ENCODE measurements at places on chromosomes 3 and 15.

DNA sequence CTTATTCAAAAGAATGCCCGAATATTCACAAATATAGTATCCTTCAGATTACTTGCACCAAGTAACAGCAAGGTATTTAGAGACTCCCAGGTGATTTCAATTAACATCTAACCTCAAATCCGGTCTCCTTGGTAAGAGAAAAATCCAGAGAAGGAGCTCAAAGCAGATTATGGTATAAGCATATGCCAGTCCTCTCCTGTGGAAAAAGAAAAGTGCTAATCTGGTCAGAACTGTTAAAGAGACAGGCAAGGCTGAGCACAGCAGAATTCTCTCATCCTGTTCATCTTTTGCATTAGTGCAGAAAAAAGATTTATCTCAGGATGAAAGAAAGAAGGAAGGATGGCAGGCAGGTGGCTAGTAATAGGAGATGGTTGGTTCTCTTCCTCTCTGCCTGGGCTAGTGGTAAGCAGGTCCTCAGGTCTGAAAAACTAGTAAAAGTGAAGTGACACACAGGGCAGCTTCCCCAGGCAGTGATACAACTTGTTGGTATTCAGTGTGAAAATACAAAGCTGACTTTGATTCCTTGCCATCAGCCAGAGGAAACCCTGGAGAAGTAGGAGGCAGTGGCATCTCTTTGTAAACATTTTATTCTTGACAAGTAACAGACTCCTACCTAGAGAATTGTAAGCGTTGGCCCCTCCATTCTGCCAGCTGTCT lies 14.2 kb downstream of the ATXN7 start:
- peak; percentile 63 for DNase-seq

- DNase-seq: no peak
These were observed 21.0 kb upstream of the FBXL2 start for GRCh38 chr3:33256249-33256648.

- DNase-seq: peak; percentile 92
These were observed 43.0 kb downstream of the ABHD5 start for GRCh38 chr3:43733459-43734384.

DNA sequence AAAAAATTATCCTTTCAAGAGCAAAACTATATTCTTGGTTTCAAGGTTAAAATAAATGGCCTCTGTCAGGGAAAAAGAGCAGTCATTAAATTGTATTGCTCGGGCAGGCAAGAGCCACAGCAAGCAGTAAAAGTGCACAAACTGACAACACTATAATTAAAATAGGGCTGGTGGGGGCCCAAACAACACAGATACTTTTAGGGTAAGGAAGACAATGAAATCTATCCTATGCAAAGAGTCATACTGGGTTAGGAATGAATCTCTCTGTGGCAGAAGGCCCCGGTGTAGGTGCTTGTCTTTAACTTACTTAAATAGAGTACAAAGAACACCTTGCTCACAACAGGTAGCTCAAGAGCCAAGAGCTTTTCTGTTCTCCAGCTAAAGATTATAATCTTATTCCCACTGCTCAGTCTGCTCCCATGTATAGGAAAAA lies 94.7 kb downstream of the DLG1 start:
- no peak for DNase-seq

DNA sequence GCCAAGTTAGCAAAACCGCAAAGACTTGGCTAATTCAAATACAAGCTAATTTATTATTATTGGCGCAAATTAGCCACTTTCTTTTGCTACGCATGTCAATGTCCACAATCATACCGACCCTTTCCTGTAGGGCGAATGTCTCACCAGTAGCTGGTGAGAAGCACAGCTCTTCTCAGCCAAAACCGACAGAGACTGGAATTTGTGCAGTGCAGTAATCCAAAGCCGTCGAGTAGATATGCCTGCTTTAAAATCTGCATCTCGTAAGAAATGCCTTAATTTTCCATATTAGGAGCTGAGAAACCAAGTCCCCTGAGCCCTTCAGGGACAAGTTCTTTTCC lies 614 bp upstream of the MINDY2 start:
- peak; percentile 77 for DNase-seq
